Fibroblast of skin of left quadriceps (primary cell): ENCODE measurements at places on chromosomes 16 and 17.
A peak's percentile ranks its signal among the peaks of the same experiment; 100 is the strongest.

DNA sequence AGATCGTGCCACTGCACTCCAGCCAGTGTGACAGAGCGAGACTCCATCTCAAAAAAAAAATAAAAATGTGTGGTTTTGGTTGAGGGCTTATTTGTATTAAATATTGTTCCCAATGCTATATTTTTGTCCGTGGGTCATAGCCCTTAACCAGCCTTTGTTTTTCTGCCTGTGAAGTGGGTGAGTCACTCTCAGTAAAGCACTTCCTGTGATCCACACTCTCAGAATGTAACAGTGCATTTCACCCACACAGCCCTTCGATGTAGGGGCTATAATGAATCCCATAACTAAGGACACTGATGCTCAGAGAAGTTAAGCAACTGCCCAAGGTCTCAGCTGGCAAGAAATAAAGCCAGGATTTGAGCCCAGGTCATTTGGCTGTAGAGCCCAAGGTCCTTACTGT is 34.7 kb upstream of the POLR3E start:
- DNase-seq: no peak

DNA sequence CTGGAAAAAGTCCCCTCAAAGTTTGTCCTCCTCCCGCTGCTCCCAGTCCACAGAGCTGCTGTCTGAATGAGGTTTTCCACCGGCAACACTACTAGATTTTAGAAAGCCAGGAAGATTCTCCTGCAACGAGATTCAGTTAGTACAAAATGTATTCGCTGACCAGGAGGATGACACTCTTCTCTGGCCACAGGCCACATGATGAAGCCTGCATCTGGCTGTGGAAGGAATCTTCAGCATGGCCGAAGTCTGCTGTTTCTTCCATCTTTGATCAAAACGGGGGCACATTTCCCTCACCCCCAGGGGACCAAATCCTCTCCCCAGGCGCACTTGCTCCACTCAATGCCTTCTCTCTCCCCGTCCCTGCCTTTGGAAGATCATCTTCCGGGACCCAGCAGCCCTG is 215.8 kb upstream of the NLRP1 start:
- DNase-seq: no peak

- peak; percentile 69 for DNase-seq
Measured at GRCh38 chr17:80647746-80648145, 103.1 kb downstream of the RPTOR start.

DNA sequence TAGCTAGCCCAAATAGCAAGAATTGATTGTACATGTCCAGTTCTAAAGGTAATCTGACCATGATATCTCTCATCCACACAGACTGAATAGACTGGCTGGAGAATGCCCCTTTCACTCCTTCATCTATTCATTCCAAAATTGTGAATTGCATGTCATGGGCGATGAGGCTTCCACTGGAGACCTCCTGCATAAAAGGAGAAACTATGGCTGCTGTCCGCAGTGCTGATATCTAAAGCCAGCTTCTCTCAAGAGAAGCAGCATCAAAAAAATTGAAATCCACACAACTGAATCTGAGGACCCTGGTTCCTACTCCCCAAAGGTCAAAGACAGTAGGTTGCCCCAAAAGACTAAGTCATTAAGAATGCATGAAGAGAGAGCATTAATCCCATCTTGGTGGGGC is 7.9 kb upstream of the SCNN1G start:
- no peak for DNase-seq

DNA sequence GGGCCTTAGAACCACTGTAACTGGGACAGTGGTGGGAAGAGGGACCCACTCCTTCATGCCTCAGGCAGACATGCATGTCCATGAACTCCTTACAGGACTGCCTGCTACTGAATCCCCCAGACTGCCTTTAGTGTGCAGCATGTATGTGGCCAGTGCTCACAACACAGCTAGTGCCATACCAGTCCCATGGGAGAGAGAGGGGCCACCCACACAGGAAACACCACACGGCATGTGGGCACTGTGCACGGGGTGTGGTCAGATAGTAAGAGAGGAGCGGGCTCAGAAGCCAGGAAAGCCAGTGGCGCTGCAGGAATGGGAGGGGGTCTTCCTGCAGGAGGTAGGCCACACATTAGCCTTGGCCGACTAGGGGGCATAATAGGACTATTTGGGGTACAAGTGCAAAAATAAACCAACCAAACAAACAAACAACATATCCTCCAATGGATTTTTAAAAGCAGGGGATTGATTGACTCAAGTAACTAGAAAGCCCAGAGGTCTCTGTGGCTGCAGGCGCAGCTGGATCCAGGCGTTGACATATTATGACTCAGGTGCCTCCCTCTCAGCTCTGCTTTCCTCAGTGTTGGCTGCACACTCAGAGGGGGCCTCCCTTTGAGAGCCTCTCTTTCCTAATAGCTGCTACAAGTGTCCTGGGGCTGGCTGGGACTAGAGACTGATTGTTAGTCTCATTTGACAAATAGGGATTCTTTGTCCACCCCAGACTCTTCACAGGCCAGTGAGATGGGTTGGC is 104.4 kb downstream of the AMFR start:
- DNase-seq: no peak

DNA sequence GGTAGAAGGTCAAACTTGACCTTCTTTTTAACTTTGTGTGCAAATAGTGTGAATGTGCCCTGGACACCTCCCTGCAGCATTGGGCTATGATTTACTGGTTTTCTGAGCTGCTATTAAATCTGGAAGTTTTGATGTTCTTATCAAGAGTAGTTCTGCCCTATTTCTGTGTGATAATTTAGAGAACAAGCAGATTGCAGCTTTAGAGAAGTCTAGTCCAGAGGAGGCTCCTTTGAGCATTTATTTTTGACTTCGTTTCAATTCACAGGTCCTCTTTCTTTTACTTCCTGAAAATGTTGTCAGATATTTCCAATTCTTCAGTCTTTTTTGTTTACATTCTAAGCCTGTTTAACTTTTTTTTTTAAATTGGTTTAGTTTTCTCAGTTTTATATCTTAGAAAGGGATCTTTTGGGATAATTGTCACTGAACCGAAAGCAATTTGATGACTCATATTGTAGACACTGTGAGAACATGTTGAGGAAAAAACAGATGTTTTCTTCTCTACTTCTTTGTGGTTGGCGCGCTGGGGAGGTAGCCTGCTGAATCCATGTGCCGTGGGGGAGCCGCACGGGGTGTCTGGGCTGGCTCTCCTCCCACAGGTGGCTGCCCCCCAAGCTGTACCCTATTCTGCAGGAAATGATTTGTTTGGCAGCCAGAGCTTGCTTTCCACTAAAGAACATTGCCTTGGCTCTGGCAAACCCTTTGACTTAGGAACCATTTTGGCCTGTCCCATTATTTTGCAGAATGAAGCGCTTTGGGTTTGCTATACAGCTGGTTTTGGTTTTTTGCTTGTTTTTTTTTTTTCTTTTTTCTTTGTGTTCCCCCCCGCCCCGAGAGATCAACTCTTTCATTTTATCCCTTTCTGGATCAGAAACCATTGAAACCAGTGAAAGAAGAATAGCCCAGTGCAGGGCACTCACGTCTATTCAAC is 53.4 kb downstream of the MFSD11 start:
- peak; percentile 23 for DNase-seq

- DNase-seq: peak; percentile 51
Measured at GRCh38 chr17:57597531-57598453, 147.3 kb downstream of the CCDC182 start.

GRCh38 chr17:8072729-8073461 is 14.6 kb downstream of the ALOX12B start:
- no peak for DNase-seq

GRCh38 chr17:55648086-55648485 is 74.6 kb downstream of the TMEM100 start:
- no peak for DNase-seq

- DNase-seq: no peak
Measured at GRCh38 chr16:74617206-74617788, 10.4 kb upstream of the GLG1 start.

GRCh38 chr17:33942414-33942813 is 312.7 kb upstream of the CCL2 start:
- no peak for DNase-seq

- DNase-seq: no peak
Measured at GRCh38 chr17:67469208-67469980, 92.3 kb downstream of the PITPNC1 start.

DNA sequence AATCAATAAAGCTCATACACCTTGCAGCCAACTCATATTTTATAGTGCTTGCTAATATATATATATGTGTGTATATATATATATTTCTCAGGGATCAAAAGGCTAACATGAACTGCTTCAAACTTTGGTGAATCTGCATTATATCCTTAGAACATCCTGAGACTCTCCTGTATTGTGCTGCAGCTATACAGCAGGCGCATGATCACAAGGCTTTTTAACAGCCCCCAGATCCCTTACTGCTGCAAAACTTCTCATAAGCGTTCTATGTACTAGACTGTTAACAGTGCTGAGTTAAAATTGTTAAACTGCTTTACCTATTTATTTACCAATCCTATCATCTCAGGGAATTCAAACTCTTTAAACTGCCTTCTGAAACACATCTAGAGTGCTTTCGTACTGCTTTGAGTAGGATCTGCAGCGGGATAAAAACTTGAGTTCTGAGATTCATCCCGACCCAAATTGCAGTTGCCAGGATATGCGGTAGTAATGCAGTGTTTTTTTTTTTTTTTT is 1.3 kb downstream of the GPATCH8 start:
- DNase-seq: no peak

DNA sequence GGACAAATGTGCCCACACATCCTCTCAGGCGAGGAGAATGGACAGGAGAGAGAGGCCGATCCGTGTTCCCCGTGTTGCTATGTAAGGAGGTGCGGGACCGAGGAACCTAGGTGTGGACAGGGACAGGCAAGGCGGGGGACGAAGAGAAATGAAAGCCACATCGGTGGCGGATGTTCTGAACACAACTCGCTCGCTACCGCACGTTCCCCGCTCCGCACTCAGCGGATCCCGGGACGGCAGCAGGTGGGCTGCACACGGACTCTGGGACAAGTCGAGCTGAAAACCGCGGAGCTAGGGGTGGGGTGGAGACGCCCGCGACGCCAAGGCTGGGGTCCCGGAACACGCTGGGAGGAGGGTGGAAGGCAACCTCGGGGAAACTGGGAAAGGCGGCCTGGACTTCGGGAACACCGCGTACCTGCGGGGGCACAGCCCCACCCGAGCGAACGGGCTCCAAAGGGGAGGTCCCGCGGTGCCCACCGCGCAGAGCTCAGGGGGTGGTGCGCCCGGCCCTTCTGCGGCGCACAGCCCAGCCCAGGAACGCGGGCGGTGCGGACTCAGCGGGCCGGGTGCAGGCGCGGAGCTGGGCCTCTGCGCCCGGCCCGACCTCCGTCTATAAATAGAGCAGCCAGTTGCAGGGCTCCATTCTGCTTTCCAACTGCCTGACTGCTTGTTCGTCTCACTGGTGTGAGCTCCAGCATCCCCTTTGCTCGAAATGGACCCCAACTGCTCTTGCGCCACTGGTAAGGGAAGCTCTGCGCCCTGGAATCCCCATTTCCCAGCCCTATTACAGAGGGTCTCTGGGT is at the start of gene MT1E:
Gene MT1E, plus strand, starts transcription at position 642 of the 803 bp plus-strand sequence. Its CDS starts 71 bp downstream, at position 713.
- peak; percentile 63 for DNase-seq

- DNase-seq: no peak
Measured at GRCh38 chr17:53336281-53336680, 486.4 kb upstream of the KIF2B start.

GRCh38 chr16:14608111-14608566 is 21.9 kb downstream of the PARN start:
- DNase-seq: no peak

- DNase-seq: no peak
Measured at GRCh38 chr16:11234884-11235702, 20.9 kb downstream of the SOCS1 start.

GRCh38 chr17:35927714-35928113 is 2.9 kb downstream of the RDM1 start:
- DNase-seq: no peak

- DNase-seq: no peak
Measured at GRCh38 chr16:70777973-70778406, 23.0 kb downstream of the VAC14 start.

DNA sequence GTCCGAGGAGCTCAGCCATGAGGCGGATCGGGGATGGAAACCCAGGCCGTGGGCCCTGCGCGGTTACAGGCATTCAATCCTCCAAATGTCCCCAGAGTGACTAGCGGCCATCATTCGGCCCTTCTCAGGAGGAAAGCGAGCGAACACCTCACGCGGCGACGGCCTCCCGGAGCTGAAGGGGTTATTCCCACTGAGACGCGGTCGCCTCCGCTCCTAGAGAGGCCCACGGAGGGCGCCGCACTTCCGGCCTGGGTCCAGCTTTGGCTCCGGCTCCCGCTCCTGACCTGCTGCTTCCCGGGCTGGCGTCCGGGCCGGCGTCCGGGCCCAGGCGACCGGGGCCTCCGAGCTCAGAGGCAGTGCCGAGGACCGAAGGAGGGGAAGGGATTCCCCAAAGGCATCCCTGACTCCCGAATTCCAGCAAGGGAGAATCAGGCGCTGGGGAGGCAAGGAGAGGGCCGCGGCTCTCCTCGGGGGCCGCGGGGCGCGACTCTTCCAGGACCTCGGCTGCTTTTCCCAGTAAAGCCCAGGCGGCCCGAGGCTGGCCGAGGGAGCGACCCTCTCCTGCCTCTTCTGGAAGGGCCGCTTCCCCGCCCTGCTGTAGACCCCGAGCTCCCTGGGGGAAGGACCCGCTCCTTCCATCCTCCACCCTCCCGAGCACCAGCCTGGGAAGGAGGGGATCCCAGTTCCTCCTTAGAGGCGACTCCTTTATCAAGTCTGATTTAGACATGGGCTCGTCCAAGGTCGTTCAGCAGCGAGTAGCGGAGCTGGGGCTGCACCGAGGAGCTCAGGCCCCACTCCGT is 18.6 kb upstream of the ZNF629 start:
- no peak for DNase-seq

DNA sequence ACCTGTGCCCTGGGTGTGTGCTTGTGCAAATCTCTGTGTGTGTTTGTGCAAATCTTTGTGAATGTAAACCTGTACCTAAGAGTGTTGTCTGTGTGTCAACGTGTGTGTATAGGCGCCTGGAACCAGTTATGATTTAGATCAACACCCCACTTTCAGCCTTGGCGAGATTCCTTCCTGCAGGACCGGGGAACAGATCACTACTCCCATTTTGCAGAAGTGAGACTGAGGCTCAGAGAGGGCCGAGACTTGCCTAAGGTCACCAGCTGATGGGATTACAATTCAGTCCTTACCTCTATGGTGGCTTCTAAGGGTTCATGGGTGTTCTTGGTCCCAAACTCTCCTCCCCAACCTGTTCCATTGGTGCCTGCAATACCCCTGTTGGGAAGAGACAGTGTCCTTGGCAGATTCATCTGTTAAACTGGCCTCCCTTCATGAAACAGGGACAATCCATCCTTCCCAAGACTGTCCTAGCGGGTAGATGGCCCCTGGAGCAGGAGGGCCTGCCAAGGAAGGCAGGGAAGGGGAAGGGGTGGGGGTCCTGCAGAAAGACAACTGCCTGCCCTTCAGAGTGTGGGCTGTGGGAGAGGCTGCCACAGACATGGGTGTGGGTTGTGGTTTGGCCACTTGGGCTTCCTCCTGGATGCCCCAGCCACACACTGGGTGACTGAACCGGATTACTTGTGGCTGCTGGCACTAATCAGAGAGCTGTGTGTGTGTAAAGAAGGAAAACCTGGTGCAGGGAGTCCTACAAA is 6.9 kb upstream of the MAPK7 start:
- DNase-seq: no peak

- DNase-seq: no peak
Measured at GRCh38 chr16:30394592-30395154, 547 bp upstream of the ZNF48 start.
